ENCODE measurements at places on chromosomes 3 and 15. TPM values are rescaled to one million over a fixed set of nuclear protein-coding genes. Genes with fewer than 3 reads are reported as not detected.

- no peaks in the 10 kb centered on the region for H3K4me1 ChIP-seq
- no peaks in the 10 kb centered on the region for H3K36me3 ChIP-seq
- H3K4me3 ChIP-seq: no peak overlapping the region
- peak; percentile 25 for DNase-seq
- no peak overlapping the region for H3K27ac ChIP-seq
These were observed 9.2 kb downstream of the ALPK3 start for GRCh38 chr15:84826369-84826823.

The ECE2 gene
- not detected for polyA plus RNA-seq

DNA sequence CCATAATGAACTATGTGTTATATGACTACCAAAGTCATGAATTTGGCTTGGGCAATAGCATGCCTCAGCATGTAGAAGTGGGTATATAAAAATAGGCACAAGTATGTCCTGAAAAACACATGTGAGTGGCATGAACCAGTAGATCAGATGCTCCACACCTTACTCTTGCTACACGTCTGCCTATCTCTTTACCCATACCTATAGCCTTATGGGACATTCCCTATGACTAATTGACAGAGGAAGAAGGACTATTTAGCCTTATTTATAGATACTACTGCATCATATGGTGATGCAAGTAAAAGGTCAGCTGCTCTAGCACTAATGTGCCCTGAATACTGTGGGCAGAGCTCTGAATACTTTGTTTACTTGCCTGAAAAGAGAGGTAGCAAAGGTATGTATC, 81.0 kb upstream of the ZPLD1 start:
- no peak for DNase-seq
- H3K27me3 ChIP-seq: no peaks in the 10 kb centered on the region
- H3K4me3 ChIP-seq: no peak overlapping the region
- no peaks in the 10 kb centered on the region for H3K4me1 ChIP-seq

The AGTR1 gene
- polyA plus RNA-seq: 4.0 TPM

GRCh38 chr3:197892162-197892561, 57.8 kb upstream of the RPL35A start:
- 0 out of 2 replicates have a peak, but pooled peaks cover 4% of the 10 kb centered on the region for H3K36me3 ChIP-seq
- H3K27me3 ChIP-seq: no peaks in the 10 kb centered on the region
- no peak overlapping the region for H3K4me3 ChIP-seq
- H3K4me1 ChIP-seq: no peaks in the 10 kb centered on the region
- no peak for DNase-seq
- H3K27ac ChIP-seq: no peak overlapping the region

The GOLGA8T gene
- polyA plus RNA-seq: not detected

GRCh38 chr3:197155046-197155445, 125.4 kb upstream of the MELTF start:
- no peak overlapping the region for H3K4me3 ChIP-seq
- peaks cover 15% of the 10 kb centered on the region for H3K36me3 ChIP-seq
- no peaks in the 10 kb centered on the region for H3K27me3 ChIP-seq
- DNase-seq: peak; percentile 5

DNA sequence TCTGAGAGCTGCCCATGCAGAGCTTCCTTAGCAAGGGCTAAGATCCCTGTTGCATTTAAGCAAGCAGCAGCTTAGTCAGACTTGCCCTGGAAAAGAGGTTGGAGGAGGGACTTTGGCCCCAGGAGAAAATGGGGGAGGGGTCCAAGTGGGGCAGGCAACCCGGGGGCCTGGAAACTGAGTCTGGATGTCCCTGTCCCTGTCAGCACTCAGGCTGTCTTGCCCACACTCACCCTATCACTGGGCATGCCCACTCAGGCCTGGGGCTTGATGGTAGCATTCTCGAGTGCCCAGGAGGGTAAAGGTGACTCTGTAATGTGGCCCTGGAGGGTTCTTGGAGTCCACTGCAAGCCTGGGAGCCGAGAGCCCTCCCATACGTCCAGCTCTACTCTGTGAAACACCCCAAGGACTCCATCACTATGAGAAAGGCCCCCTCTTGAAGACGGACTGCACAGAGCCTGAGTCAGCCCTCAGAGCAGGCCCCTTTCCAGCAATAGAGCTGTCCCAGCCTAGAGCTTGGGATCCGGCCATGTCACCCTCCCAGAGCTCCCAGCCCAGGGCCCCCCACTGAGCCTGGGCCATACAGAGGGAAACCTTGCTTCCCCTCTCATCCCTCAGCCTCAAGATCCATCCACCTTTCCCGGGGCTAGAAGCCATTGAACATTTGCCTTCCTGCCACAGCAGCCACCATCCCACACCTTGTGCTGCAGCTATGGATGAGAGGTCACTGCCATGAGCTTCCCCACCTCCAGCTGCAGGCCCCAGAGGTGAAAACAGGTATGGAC, 13.4 kb downstream of the MYL3 start:
- DNase-seq: no peak
- no peaks in the 10 kb centered on the region for H3K27me3 ChIP-seq
- H3K27ac ChIP-seq: no peak overlapping the region
- H3K4me1 ChIP-seq: no peaks in the 10 kb centered on the region
- no peaks in the 10 kb centered on the region for H3K36me3 ChIP-seq

The SLC12A1 gene
- polyA plus RNA-seq: not detected

DNA sequence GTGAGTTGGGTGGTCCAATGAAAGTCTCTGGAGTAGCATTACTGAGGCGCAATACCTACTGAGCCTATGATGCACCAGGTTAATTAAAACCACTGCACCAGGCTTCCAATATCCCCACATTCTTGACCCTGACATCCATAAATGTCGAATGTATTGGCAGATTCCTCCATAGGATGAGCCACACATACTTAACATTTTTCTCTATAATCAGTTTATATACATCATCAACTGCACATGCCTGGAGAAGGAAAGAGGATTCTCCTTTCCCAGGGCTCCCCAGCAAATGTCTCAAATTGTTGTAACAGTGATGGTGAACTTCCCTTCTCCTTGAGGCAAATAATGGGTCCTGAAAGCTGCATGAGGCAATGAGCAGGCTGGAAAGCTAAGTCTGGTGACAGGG, 82.3 kb upstream of the LPP start:
- H3K27me3 ChIP-seq: no peaks in the 10 kb centered on the region
- H3K27ac ChIP-seq: no peak overlapping the region
- H3K4me1 ChIP-seq: peaks cover 10% of the 10 kb centered on the region
- H3K36me3 ChIP-seq: no peaks in the 10 kb centered on the region
- DNase-seq: no peak

The ZCWPW2 gene
- polyA plus RNA-seq: 2.1 TPM

DNA sequence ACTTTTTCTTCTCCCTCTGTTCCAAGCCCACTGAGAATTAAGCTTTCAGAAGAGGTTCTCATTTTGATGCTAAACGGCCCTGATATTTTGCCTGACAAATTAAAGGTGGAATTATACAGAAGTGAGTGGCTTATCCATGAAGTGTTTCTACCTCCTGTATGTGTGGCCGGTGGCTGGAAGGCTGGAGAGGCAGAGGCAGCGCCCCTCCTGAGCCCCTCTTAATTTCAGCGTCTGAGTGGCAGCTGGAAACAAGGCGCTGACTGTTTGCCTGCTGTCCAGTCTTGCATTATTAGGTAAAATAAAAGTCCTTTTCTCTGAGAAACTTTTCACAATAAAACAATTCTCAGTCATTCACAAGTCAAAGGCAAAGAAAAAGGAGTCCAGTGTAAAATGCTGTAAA, 685.7 kb downstream of the MCTP2 start:
- no peak overlapping the region for H3K4me3 ChIP-seq
- DNase-seq: no peak
- H3K27me3 ChIP-seq: no peaks in the 10 kb centered on the region
- no peak overlapping the region for H3K27ac ChIP-seq
- no peaks in the 10 kb centered on the region for H3K36me3 ChIP-seq

The LMCD1 gene
- 189 TPM for polyA plus RNA-seq

- H3K4me1 ChIP-seq: no peaks in the 10 kb centered on the region
- H3K27me3 ChIP-seq: no peaks in the 10 kb centered on the region
- no peaks in the 10 kb centered on the region for H3K36me3 ChIP-seq
- DNase-seq: no peak
- no peak overlapping the region for H3K27ac ChIP-seq
- no peak overlapping the region for H3K4me3 ChIP-seq
These were observed 37.2 kb downstream of the IDH2 start for GRCh38 chr15:90064911-90065681.
